ENCODE measurements at places on chromosomes 7 and 10.

DNA sequence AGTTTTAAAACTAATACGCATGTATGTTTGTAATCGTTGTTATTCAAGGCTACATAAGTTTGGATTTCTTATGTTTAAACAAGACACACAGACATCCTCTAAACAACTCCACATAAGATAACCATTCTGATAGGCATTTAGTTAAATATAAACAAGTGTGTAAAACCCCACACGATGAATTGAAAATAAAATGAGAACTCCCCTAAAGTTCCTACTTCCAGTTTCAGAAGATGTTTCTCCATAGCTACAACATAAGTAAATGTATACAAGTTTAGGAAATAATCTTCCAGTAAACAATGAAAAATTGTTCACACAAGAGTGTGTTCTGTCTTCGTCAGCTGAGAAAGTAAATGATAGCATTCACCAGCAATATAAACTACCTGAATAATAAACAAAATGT is 246.8 kb downstream of the RNLS start:
- peak; percentile 40 for DNase-seq

DNA sequence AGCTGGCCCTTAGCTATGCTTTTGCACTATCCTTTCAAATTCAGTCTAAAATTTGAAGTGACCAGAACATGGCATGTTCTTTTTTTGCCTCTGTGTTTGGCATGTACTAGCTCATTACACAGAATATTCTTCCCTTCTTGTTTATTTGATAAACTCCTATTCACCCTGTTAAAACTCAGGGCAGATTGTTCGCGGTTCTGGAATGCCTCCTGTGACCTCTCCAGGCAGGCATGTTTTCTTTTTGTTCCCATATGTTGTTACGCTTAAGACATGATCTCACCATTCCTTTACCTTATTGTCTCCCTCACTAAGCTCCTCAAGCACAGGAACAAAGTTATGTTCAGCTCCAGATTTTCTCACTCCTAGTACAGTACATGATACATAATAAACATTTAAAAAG is 181.7 kb downstream of the CCSER2 start:
- DNase-seq, result no peak

GRCh38 chr10:64574371-64574770 is 1053.2 kb downstream of the REEP3 start:
- DNase-seq, result no peak

DNA sequence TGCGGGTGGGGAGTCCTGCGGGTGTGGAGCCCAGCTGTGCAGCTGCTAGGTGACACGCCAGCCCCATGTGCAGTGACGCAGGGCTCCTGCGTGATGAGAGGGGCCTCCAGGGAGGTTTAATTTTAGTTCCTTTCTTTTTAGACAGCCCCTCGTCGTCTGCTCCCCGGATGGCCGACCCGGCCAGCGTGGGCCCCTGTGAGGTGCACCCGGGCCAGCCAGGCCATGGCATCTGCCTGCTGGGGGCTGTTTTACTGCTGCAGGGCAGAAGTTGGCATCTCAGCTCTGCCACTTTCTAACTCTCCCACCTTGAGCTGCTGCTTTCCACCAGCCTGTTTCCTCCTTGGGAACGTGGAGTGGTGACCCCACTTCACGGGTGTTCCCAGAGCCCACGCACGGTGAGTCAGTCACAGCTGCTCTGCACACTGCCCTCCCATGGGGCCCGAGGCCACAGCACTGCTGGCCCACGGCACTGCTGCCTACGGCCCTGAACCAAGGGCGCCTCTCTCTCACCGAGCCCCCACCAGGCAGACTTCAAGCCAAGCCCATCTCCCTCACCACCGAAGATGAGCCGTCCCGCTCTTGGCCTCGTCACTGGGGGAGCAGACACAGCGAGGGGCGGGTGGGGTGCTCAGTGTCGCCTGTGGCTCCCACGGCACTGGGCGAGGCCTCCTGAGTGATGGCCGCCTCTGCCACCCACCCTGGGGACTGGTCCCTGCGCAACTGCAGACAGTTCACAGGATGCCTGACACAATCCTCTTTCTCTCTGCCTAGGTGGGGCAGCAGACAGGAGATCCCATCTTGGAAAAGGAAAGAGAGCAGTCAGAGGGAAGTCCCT is 21.3 kb downstream of the CYP2W1 start:
- DNase-seq, result no peak

DNA sequence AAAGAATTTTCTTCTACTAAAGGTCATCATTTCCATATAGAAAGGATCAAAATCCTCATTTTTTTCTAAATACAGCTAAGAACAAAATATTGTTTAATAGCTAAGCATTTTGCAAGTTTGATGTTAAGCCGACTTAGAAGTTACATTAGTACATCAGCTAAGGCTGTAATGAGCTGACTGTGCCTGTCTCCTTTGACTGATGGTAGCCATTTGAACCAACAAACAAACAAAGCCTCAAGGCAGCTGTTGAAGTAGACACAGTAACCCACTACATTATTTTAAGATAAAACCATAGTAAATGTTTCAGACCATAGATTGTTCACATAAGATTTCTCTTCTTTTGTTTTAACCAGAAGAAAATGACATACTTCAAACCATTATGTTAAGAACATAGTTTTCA is 210.9 kb upstream of the VSTM2A start:
- DNase-seq, result no peak

- no peak for DNase-seq
These were observed 135.9 kb upstream of the KLF14 start for GRCh38 chr7:130869918-130870317.

- DNase-seq, result peak; percentile 58
These were observed 613 bp downstream of the AP5Z1 start for GRCh38 chr7:4775848-4776623.
